Hematopoietic multipotent progenitor cell (in vitro differentiated cells): ENCODE measurements at places on chromosomes 2 and 18. TPM values are rescaled to one million over a fixed set of nuclear protein-coding genes. Genes with fewer than 3 reads are reported as not detected.

DNA sequence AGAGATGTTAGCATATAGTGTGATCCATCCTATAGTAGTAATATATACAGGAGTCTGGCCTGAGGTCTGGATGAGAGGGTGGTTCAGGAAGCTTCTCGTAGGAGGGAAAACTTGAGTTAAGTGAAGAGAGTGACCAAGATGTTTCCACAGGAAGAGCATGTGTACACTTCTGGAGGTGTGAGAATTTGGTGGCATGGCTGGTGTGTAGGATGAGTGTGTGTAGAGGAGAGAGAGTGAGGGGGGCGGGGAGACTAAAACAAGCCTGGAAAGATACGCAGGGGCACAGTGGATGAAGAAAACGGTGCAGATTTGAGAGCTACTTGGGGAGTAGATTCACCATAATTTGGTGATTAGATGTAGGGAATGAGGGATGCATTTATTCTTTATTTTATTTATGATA, 43.5 kb upstream of the CTLA4 start:
- no peak for DNase-seq

DNA sequence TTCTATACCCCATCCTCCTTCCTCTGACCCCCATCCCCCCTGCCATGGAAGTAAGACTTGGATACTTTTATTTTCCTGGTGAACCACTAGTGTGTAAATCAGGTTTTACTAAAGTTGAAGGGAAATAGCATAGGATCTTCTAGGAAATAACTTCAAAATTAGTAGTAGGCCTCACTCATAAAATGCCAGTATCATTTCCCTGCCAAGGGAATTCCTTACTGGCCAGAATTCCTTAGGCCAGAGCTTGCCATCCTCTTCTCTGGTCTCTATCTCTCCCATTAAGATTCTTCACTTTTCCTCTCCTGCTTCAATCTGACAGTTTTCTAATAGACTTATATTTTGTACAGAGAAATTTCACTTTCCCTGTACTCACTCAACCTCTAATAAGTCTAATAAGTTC, 322.8 kb upstream of the TANK start:
- DNase-seq = no peak

DNA sequence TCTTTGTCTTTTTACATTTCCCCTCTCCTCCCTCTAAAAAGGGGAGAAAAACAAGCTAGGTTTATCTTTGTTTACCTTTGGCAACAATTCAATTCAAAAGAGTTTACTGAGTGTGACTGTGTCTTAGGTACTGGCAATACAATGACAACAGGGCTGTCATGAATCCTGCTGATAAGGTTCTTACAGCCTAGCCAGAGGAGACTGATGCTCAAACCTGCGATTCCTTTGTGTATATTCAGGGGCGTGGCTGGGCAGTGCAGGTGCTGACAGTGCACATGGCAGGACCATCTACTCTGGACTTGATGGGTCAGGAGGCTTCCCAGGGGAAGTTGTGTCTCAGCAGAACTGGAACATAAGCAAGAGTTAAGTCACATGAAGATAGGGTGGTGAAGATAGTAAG, 23.2 kb upstream of the TTN start:
- DNase-seq = no peak

DNA sequence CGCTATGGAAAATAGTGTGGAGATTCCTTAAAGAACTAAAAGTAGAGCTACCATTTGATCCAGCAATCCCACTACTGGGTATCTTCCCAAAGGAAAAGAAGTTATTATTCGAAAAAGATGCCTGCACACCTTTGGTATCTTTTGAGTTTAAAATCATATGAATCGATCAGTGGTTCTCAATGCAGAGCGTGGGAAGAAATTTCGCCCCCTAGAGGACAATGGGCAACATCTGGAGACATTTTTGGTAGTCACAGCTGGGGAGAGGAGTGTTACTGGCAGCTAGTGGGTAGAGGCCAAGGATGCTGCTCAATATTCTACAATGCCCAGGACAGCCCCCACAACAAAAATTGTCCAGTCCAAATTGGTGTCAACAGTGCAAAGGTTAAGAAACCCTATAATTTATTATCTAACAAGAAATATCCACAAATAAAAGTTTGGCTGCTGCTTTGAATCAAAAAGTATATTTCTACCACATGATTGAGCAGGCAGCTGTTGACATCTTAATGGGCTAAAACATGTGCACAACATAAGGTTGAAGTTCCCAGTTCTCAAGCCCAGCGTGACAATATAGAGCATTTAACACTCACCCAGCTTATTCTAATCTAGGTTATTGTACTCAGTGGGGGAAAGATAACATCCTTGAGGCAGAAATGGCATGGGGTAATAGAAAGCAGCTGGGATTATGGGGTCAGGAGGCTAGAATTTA, 425.7 kb downstream of the LRATD1 start:
- DNase-seq = no peak

GRCh38 chr2:78718473-78718872, 307.0 kb upstream of the REG3G start:
- no peak for DNase-seq

DNA sequence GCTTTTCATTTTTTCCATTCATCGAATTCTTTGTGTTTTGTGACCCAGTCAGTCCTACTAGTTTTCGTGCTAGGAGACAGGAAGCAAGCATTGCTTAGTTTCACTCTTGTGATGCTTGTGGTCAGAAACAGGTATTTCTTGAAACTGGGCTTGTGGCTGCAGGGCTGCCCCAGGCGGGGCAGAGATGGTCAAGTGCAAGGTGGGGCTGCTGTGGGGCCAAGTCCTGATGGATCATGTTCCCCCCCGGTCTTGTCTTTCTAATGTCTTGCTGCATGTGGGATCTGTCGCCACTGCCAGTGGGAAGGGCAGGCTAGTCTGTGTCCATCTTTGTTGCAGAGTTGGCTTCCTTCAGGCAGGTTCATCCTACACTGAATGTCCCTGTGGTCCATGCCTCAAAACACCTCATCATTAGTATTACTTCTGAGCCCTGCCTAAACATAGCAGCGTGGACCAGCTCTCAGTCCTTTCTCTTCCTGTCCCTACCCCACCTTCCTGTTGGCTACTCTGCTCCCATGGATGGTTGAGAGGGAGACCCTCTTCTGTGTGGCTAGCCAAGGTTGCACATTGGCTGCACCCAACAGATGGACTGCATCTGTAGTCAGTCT, 38.7 kb downstream of the INPP4A start:
- no peak for DNase-seq

GRCh38 chr2:201986463-201986735, 47.3 kb upstream of the FZD7 start:
- no peak for DNase-seq

- DNase-seq = no peak
These were observed 9.7 kb upstream of the CUL3 start for GRCh38 chr2:224594840-224595239.

DNA sequence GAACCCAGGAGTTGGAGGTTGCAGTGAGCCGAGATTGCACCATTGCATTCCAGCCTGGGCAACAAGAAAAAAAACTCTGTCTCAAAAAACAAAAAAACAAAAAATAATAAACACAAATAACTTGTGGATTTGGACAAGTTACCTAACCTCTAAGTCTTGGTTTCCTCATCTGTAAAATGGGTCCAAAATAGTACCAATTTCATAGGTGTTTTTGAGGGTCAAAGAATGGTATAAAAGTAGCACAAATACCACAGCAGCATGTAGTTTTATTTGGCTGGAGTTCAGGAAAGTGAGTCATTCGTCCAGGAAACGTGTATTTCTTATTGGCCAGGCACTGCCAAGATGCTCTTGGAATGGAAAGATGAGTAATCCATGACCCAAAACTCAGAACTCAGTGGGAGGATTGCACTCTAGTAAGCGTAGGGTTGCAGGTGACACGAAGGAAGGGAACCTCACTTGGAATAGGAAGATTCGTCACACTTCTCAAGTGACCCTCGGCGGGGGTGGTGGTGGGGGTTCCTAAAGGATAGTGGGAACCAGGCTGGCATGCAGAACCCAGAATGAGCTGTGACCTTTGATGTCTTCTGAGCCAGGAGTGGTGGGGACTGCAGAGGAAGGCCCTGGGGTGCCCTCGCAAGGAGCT, 24.4 kb downstream of the GRHL1 start:
- DNase-seq = no peak

DNA sequence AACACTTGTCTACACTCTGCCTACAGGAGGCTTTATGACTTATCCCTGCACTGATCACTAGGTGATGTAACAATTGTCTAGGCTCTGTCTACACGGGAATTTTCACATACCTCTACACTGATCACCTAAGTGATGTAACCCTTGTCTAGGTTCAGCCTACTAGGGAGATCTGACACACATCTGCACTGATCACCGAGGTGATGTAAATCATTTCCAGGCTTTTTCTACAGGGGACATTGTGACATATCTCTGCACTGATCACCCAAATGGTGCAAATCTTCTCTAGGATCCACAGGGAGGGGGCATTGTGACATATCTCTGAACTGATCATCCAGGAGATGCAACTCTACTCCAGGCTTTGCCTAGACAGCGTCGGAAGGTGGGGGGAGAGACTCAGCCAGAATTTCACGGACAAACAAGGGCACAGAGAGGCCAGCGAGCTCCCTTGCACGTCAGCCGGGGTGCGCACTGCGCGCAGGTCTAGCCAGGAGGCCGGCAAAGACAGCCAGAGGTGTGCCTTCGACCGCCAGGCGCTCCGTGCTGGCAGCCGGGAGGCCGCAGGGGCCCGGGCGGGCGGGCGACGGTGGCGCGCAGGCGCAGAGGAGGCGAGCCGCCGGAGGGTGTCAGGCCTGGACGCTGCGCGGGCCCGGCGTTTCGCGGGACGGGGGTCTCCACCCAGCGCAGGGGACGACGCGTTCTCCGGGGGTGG, 46.9 kb upstream of the USP14 start:
- peak; percentile 50 for DNase-seq

DNA sequence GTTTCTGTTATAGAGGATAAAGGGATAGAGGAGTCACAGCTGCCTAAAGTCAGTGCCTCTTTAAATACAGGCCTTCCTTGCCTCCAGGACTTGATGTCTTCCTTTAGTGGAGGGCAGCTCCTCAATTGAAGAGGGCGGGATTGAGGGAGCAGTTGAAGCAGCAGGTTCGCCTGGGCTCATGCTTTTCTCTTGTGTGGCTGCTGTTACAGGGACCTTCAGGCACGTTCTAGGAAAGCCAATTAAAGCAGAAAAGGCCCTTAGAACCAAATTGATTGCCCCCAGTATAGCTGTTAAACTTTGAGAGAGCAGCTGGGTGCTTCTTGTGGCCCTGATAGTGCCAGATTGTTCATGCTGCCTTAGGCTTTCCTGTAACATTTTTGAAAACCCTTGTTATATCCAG, 42.0 kb upstream of the LTBP1 start:
- no peak for DNase-seq

DNA sequence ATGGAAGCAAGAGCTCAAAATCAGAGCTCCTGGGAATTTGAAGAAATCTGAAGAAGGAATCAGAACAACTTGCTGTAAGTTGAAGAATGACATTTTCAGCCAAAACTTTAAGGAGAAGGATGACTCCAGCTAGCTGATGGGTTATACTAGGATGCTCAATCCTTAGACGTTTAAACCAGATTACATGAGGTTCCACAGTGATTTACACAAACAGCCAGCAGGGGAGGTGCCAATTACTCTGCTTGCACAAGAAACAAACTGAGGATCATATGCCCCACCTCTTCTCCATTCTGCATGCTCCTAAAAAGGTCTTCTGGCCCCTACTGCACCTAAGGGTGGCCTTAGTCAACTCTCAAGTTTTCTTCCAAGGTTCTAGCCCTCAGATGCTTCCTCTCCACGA, 47.9 kb upstream of the PCBP1 start:
- no peak for DNase-seq

- DNase-seq = no peak
These were observed 94.1 kb upstream of the ACAA2 start for GRCh38 chr18:49907346-49907929.

- no peak for DNase-seq
These were observed 318.8 kb downstream of the RND3 start for GRCh38 chr2:150168595-150169236.

- DNase-seq = no peak
These were observed 24.2 kb downstream of the TNS1 start for GRCh38 chr2:217978536-217979150.

SALL3 gene
- total RNA-seq = not detected

TBR1 gene
- under 0.01 TPM for total RNA-seq

PDE11A gene
- total RNA-seq = under 0.01 TPM

C2orf66 gene
- total RNA-seq = 0.27 TPM

C2orf15 gene
- 1.6 TPM for total RNA-seq

TP53I3 gene
- 29.6 TPM for total RNA-seq
